ENCODE measurements at places on chromosomes 4 and X. TPM values are rescaled to one million over a fixed set of nuclear protein-coding genes. Genes with fewer than 3 reads are reported as not detected.

Gene YY2
- 0.91 TPM for polyA plus RNA-seq

Gene STATH
- not detected for polyA plus RNA-seq

DNA sequence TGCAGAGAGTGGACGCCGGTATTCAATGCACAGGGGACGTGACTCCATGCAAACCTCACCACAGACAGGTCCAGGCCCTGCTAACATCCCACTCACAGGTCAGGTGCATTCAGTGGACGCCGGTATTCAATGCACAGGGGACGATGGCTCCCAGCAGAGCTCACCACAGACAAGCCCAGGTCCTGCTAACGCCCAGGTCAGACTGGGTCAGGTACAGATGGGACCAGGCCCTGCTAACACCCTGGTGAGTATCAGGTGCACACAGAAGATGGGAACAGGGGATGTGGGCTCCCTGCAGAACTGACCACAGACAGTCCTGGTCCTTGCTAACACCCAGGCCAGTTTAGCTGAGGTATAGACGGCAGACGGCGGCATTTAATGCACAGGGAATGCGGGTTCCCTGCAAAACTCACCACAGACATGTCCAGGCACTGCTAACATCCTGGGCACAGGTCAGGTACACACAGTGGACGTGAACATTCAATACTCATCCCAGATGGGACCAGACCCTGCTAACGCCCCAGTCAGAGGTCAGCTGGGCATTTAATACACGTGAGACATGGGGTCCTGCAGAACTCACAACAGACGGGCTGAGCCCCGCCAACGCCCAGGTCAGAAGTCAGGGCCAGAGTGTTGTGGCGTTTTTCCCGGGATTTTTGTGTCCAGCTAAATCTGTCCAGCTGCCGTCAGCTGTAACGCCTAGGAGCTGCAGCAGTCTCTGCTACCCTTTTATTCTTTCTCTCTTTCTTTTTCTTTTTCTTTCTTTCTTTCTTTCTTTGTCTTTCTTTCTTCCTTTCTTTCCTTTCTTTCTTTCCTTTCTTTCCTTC is 99.2 kb downstream of the SHOX start:
- DNase-seq: no peak

- no peak for DNase-seq
Measured at GRCh38 chr4:52105276-52105675, 54.2 kb downstream of the SPATA18 start.

Gene SHOX
- not detected for polyA plus RNA-seq

Gene GK
- polyA plus RNA-seq: 20.2 TPM

DNA sequence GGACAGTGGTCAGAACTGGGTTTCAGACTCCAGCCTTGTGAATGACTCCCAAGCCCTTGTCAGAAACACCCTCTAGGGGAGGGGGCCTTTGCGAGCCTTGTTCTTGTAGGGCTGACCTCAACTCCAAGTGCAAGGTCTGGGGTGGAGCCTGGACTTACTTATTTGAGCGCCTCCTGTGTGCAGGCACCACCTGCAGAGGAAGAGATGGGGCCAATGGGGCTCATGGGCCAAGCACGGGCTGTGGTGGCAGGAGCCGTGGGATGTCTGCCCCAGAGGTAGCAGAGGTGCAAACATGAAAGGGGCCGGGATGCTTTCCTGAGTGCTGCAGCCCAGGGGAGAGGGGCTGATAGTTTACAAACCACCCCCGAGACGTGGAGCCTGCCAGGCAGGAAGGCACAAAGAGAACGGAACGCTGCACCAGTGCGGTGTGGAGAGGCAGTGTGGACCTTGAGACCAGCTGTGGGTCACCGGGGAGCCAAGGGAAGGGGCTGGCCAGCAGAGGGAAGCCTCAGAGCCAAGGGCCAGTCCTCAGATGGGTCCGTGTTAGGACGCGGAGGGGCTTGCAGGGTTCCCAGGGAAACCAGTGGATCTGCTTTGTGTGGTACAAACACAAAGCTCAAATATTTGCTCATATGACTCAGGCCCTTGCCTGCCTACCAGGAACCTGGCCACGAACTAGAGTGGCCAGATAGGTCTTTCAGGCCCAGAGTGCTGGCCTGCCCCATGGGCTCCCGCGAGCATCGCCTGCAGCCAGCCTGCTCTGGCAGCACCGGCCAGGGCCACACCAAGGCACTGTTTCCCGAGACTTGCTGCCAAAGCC is 8.7 kb upstream of the TADA2B start:
- peak; percentile 29 for DNase-seq

DNA sequence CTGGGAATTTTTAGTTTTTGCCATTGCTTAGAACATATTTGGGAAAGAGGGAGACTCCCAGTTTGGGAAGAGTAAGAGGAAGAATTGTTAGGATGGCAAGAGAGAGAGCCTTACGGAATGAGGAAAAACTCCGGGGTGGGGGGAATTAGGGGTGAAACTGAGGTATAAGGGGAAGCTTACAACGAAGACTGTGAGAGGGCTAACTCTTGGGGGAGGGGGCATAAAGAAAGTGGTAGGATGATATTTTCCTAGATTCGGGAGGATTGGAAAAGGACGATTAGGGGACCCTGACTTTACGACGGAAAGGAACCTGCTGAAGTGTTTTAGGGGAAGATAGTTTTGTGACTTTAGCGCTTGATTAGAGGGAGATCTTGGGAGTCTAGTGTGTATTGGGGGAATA is 86.2 kb upstream of the HPRT1 start:
- DNase-seq: no peak

DNA sequence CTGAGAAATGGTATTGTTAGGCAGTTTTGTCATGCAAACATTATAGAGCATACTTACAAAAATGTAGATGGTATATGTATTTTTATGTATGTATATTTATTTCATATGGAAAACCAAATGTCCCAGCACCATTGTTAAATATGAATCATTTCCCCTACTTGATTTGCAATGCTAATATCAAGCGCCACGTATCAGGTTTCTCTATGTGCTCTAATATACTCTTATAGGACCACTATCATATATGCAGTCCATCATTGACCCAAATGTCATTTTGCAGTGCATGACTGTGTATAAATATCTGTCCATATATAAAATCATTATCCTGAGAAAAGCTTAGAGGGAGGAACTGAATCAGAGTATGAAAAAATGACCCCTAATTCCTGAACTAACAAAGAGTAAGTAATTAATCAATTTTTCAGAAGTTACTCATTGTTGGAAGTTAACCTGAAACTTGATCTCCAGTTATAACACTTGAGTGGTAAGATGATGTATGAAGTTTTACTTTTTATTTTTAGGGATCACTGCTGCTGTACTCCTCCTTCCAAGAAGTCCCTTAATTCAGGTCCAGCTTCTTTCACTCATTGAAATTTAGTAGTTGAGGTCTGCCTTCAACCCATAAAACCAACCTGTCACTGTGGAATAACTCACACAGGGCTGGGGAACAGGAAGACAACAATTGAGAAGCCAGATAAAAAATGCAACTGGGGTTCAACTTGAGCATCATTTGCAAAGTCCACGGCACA is 134.8 kb upstream of the LDB2 start:
- no peak for DNase-seq

- no peak for DNase-seq
Measured at GRCh38 chr4:67549123-67549522, 3.8 kb upstream of the CENPC start.

DNA sequence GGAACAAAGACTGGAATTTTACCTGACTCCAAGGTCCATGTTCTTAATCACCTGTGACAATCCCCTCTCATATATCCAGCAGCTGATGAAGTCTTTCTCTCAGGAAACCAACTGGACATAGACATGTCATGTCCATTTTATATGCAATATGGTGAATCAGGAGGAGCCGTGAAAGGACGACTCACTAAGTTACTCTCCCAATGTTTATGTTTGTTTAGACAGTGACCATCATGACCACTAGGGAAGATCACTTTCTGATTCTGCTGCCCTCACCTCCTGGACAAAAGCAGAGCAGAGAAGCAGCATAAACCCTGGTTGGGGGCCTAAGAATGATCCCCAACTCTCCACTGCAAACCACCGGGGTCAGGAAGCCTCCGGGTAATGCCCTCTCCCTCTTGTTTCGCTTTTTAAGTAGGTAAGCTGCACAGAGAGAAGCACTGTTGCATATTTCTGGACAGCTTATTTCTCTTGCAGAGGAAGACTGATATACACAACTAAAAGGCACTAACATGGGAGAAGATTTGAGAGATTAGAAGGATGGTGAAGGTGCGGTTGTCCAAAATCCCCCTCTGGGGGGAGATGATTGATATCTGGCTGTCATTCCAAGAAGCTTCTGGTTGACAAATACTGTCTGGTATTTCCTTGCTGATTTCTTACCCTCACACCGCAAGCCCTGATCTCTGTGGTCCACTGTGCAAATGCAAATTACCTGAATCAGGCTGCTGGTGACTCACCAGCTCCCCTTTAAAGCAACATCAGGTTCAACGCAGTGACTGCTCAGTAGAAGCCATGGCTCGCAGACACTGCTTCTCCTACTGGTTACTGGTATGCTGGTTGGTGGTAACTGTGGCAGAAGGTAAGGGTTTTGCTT is at the start of gene ODAPH:
Gene ODAPH (plus strand): TSS at position 773 of the 871 bp plus-strand sequence. CDS start 17 bp downstream, at position 790.
- no peak for DNase-seq

Gene KCTD8
- polyA plus RNA-seq: 0.02 TPM

Gene SYNPO2
- polyA plus RNA-seq: 3.5 TPM

GRCh38 chrX:13938051-13938828 is 91.5 kb downstream of the GEMIN8 start:
- DNase-seq: peak; percentile 61
